ENCODE measurements at places on chromosomes 7 and 10.
A peak's percentile ranks its signal among the peaks of the same experiment; 100 is the strongest.

GRCh38 chr10:31820096-31820495 is 108.5 kb downstream of the ARHGAP12 start:
- no peak for DNase-seq

DNA sequence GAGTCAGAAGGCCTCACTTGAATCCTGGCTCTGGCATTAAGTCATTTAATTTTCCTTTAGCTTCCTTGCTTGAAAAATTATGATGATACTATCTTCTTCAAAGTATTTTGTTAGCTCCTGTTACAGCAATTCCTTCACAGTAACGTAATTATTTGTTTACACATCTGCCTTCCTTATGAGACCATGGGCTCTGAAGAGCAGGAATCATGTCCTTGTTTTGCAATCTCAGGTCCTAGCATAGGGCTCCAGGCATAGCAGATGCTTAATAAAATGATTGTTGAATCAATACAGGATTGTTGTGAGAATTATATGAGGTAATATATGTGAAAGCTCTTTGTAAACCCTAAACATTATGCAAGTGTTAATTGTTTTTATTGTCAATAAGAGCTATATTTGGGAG is 25.5 kb downstream of the KLHDC10 start:
- no peak for DNase-seq

- DNase-seq: no peak
Measured at GRCh38 chr10:72564596-72564995, 61.3 kb downstream of the MICU1 start.

DNA sequence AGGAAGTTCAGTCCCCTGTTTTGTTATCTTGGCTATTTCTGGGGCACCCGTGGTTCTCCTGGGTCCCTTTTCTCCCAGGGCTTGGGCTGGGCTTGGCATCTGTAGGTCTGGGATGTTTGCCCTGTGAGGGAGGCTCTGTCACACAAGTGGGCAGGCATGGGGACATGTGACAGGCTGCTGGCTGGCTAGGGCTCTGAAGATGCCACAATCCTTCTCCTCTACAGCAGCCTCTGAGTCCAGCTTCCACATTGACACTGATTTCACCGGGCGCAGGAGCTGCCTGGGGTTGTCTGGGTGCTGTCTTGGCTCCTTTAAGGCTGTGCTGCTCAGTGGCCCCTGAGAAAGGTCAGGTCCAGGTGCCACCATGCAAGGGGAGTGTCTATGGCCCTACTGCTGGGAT is 37.4 kb upstream of the ZNF716 start:
- DNase-seq: no peak

DNA sequence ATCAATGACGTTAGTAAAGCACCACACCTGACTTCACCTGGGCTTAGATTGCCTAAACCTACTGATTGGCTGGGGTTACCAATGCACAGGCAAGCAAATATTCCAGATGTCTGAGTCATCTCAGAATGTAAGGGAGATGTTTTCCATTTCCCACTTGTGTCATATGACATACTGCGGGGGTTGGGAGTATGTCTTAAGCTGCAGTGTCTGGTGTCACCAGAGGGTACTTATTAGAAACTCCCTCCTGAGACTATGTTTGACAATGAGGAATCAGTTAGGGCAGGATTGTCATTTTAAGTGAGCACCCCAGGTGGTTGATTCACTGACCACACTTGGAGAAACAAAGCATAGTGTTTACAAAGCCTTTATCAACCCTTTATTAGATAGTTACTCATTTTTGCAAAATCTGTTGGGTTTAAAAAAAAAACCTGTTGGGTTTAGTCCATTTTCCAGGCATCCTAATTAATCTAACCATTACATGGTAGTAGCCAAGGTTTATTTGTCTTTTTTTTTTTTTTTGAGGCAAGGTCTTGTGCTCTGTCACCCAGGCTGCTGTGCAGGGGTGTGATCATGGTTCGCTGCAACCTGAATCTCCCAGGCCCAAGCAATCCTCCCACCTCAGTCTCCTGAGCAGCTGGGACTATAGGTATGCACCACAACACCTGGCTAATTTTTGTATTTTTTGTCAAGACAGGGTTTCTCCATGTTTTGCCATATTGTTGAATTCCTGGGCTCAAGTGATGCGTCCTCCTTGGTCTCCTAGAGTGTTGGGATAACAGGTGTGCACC is 72.5 kb downstream of the CDK6 start:
- peak; percentile 23 for DNase-seq

GRCh38 chr7:45888185-45888992 is at the start of gene IGFBP1:
Gene IGFBP1 (plus strand): TSS chr7:45888488. CDS start chr7:45888653, 165 bp downstream.
- no peak for DNase-seq

- no peak for DNase-seq
Measured at GRCh38 chr10:31073996-31074721, 42.5 kb upstream of the ZNF438 start.

DNA sequence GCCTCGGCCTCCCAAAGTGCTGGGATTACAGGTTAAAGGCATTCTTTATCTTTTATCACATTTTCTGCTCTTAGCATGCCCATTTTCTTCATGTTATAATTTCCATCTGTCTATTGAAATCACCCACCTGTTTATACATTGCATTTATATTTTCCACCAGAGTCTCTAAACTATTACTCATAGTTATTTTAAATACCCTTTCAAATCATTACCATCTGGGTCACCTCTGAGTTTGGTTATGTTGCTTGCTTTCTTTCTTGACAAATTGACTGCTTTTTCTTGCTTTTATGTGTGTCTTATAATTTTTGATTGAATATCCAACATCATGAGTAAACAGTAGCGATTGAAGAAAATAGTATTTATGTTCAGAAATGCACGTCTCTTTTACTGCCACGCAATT is 71.4 kb downstream of the TMEM270 start:
- no peak for DNase-seq

GRCh38 chr10:34290412-34291081 is 524.5 kb downstream of the PARD3 start:
- no peak for DNase-seq

Measured in SHP77 treated with DMSO at 0.1 percent for 48 hours (cell line).